ENCODE measurements at places on chromosomes 6 and 20.

DNA sequence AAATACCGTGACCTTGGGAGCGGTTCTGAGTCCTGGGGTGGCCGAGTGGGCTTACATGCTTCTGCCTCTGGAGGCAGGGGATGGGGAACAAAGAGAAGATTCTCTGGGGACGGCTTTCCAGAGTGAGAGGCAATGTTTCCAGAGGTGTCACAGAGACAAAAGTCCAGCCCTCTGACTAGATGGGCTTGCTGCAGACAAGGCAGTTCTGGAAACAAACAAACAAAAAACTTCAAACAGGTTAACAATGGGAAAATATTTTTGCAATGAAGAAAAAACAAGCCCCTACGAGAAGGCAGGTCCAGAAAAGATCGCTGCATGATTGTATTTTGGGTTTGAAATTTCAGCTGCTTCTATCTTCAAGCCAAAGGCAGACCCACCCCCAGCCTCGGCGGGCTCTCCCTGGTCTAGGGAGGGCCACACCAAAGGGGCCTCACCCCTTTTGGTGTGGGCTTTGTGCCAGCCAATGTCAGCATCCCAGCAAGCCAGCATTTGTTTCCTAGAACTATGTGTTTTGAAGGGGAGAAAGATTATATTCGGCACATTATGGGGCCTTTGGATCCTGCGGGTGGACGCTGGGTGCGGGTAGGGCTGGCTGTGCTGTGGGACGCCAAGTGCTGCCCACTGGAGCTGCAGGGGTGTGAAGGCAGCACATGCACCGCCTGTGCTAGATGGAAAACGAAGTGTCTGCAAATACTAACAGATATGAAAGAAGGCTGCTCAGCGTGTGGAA, 42.9 kb downstream of the RIOK1 start:
- no peak for DNase-seq

GRCh38 chr20:36744243-36744642, 1.6 kb downstream of the NDRG3 start:
- no peak for DNase-seq

- DNase-seq: no peak
Measured at GRCh38 chr6:35742842-35743241, 6.0 kb downstream of the ARMC12 start.

DNA sequence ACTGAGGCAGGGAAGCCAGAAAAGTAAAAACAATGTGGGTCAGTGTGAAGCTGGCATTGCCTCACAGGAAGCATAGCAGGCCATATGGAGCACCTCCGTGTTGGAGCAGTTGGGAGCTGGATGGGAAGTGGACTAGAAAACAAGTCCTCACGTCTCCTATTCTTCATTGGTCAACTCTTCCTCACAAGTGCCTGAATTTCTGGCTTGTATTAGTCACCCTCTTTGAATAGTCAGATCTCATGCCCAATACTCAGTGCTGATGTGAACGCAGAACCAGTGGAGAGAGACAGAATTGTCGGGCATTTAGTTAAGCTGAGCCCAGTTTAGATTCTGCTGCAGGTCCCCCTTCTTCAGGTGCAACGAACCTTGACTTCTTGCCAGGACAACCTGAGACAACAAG, 22.3 kb upstream of the RSPO3 start:
- no peak for DNase-seq

DNA sequence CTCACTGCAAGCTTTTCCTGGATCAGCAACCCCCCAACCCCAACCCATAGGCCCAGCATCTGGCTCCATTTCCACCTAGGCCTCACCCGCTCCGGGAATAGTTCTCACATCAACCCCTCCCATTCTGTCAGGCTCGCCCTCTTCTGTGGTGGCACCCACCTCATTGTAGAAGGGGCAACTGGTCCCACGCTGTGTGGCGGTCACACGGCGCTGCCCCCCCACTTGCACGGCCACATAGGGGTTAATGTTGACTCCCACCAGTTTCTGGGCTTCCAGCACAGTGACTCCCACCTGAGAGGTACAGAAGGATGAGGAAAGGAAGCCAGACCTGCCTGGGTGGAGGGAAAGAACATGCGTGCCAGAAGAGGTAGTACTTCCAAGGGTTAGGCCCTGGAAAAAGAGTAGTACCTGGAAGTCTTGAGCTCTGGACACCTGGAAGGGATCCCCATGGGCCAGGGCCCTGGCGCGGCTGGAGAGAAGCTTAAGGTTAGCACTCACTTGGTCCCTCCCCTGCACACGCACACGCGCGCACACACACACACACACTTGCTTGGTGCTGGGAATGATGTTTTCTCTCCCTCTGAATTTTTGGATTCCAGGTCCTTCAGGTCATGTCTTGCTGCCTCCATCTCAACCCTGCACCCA, 12.7 kb upstream of the SPAG4 start:
- no peak for DNase-seq

- DNase-seq: no peak
Measured at GRCh38 chr20:50701041-50701963, 10.0 kb upstream of the RIPOR3 start.

DNA sequence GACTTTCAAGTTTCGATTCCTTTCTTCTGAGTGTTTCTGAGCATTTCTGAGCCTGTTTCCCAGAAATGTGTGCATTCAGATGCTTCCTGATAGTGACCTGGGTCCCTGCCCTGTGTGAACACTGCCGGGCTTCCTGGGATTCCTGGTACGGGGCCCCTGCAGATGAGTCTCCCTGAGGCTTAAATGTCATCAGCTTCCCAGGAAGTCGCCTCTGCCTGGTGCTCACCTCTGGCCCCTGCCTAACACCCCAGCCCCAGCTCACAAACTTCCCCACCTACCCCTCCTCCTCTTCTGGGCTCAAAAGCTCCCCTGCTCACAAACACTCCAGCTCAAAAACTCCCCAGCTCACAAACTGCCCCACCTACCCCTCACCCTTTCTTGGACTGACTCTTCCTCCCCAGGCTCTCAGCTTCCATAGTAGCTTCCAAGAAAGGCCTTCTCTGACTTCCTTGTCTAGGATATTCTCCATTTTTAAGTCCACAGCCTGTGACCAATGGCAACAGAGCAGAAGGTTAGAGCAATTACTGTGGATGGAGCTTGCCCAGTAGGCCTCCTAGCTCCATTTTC, 42.0 kb downstream of the TGM2 start:
- no peak for DNase-seq

GRCh38 chr6:149043476-149044130, 273.9 kb upstream of the TAB2 start:
- DNase-seq: no peak

GRCh38 chr6:56193846-56194245, 53.5 kb downstream of the COL21A1 start:
- DNase-seq: no peak

DNA sequence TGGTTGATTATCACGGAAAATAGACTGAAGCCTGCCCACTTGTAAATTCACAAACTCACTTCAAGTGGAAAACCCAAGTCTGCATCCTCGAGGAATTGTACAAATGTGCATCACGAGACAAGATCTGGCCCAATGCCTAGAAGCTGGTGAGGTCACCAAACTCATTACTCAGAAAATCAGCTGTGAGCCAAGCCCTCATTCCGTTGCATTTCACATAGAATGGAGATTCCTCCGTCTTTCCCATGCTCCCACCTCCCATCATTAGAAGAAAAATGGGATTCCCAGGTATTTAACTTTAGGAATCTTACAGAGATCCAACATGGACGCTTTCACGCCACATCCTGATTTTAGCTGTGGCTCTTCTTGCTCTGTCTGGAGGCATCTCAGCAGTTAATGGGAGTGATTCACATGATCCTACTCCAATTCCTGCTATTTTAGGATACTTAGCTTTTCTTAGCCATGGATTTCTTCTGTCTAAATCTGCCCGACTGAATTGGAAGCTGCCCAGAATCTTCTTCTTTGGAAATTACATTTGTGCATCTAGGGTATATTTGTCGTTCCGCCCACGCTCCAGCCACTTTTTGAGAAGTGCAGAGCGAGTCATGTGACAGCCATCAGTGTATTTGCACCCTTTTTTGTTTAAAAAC, 68.7 kb upstream of the STMND1 start:
- DNase-seq: no peak

DNA sequence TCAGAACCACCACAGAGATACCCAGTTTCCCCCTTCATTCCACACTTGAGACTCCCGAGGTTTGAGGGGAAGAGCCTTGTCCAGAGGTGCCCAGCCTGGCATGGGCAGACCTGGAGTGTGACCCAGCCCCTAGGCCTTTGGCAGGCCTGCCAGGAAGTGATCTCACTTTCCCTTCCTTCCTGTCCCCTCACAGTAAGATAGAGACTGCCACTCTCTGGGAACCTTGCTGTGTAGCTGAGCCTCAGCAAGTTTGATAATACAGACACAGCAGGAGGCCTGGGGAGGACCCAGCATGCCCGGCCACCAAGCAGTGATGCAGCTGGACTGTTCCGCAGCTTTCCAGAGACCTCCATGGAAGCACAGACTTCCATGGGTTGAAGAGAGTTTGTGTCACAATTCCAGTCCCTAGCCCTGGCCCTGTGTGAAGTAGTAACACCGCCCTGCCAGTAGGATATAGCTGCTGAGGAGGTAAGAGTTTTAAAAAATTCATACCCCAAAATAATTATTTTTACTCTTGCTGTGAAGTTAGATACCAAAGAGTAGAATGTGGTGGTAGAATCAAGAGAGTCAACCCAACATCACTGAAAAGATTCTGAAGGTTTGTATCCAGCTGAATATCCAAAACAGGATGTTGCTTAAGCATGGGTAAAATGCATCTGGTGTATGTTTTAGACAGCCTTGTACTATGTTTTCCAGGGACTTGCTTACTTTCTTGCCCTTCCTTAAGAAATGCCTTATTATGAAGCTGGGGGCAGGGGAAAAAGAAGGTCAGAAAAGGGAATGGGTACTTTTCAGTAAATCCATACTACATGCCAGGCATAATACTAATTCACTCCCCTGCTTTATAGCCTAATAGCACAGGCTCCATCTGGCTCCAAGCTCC, 16.3 kb downstream of the PKIG start:
- no peak for DNase-seq

DNA sequence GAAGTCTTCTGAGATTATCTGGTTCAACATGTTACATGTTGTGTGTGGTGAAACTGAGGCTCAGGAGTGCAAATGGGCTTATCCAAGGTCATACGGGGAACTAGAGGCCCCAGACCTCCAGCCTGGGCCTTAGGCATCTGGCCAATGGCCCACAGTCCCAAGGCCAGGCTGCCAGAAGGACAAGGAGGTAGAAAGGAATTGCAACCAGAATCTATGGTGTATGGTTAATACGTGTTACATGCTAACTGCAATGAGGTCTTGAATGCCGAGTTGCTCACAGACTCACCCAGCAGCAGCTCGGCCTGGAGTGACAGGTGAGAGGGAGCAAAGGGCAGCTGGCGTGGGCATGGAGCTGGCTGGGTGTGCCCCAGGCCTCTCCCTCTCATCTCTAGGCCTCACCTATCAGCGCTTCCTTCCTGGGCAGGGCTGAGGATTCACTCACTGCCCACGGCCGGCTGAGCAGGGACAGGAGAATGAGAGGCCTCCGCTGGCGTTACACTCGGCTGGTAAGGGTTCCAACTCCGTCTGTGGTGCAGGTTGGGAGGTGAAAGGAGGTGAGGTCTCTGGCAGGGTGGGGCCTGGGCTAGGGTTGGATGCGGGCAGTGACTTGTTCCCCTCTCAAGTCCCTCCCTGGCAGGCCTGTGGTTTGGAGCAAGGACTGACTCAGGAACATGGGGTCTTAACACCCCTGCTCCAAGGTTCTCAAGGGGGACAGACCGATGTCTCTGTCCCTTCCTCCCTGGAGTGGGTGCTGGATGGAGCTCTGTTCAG, at the start of gene TLDC2:
TLDC2 (plus strand) TSS at position 437 of the 771 bp plus-strand sequence; CDS start at position 474, 37 bp downstream.
- DNase-seq: no peak

DNA sequence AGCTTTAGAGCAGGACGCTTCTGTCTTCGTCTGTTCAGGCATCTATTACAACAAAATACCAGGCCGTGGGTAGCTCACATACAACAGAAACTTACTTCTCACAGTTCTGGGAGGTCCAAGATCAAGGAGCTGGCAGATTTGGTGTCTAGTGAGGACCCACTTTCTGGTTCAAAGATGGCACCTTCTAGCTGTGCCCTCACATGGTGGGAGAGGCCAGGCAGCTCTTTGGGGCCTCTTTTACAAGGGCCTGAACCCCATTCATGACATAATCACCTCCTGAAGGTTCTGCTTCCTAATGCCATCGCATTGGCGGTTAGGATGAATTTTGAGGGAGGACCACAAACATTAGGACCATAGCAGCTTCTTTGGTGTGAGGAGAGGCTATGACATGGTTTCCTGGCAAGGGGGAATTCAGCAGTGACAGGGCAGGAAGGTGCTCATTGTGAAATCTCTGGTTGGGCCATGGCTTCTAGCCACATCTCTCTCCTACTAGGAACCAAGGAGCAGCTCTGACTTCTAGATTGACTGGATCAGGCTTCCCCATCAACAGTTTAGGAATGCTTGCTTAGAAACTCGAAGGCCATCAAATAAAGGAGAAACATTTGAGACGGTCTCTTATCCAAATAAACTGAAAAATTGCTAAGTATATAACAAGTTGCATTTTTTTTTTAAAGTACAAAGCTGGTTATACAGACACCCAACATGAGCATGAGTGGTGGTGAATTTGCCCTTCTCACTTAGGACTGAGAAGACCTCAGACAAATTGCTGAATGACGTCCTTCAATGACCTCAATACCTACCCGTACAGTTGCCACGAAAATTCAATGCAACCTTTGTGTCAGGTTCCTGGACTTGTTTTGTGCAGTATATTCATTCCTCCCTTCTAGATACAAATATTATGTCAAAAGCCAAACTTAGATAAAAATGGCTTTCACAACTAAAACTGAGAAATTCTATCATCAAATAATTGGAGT, 140.7 kb downstream of the ZDHHC14 start:
- no peak for DNase-seq

DNA sequence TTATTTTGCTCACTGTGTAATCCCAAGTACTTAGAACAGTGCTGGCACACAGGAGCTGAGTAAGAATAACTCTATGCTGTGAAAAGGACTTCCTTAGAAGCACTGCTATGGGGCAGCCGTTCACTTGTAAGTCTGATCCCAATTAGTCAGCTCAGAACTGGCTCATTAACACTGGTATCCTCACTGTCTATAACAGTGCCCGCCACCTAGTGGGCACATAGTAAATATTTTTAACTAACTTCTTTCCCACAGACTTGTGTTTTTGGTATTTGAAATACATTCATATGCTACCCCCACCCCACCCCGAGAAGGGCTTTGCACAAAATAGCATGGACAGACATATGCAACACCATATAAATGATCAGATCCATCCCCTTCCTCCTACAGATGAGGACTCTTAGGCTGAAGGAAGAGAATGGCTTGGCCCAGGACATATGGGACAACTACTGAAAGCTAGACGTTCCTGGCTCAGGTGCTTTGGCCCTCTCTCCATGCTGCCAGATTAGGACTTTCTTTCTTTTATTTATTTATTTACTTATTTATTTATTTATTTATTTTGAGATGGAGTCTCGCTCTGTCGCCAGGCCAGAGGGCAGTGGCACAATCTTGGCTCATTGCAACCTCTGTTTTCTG, 47.1 kb downstream of the DST start:
- peak; percentile 41 for DNase-seq
